ENCODE measurements at places on chromosomes 11 and 22. TPM values are rescaled to one million over a fixed set of nuclear protein-coding genes. Genes with fewer than 3 reads are reported as not detected.

- DNase-seq, result no peak
Measured at GRCh38 chr22:48957987-48958321, 869.7 kb downstream of the BRD1 start.

The UPB1 gene
- polyA plus RNA-seq, result 0.32 TPM

The XKR3 gene
- polyA plus RNA-seq, result not detected

DNA sequence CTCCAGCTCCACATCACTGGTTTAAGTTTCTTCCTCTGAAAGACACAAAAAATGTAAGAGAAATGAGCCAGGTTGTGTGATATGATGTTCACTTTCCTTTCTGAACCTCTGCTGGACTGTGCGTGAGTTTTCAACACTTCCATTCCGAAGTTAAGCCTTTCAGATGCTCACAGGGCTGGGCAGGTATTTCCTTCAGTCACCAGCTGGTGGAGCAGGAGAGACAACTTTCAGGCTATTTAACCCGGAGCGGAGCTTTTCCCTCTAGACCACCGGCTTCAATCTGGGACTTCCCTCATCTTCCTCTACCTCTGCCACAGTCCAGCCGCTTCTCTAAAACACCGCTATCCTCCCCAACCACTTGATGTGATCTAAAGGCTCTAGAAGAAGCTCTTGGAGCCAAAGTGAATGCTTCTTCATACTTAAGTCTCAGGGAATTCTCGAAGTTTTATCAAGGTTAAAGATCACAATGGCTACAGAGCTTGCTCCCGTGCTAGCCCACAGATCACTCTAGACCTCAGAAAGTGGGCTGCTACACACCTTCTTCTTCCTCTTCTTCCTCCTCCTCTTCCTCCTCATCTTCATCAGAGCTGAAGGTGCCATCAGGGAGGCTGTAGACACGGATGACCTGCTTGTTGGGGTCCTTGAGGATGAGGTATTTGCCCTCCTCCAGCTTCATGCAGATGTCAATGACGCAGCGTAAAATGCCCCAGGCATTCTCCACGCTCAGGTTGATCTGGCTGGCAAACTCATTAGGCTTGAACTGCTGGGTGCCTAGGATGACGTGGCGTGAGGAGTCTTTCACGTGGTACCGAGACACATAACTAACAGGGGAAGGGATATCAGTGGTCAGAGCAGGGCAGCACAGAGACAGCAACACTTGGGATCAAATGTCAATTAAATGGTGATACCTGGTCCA lies 4.4 kb upstream of the FOXRED2 start:
- DNase-seq, result no peak

The AIFM3 gene
- polyA plus RNA-seq, result 1.5 TPM

DNA sequence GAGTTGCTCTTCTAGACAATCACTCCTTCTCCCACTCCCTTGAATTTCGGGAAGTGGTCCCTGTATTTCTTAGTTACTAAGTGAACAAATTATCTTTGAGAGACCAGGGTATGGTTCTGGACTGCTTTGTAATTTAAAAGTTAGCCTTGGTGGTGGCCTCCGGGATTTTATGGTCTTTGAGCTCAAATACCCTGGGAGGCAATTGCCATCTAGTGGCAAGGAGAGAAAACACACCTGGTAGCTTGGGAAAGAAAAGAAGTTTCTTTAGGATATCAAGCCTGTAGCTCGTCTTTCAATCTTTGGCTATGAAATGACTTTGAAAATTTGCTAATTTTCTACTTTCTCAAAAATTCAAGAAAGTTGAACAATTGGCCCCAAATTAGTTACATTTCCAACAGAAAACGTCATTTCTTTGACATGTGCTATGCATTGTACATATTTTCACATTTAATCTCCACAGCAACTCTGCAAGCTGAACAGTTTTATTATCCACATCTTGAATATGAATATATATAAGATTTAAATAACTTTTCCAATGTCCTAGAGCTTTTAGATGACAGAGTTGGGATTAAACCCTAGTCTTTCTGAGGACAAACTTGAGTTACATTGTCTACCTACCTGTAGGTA lies 39.1 kb downstream of the MMP27 start:
- DNase-seq, result no peak

DNA sequence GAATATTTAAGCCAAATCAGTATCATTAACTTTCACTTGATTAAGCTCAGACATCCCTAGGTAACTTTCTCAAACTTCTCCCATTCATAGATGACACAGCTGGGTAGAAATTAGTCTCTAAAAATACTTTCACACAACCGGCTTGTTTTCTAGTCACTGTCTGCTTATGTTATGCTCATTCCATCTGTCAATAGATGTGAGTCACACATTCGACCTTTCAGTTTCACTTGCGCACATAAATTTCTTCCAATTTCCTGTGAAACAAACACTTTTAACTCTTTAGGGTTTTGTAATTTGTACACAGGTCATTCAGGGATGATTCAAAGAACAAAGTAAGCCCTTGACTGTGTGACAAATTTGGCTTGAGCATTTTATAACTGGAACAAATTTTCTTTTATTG lies 723.0 kb downstream of the KCNA4 start:
- no peak for DNase-seq

- DNase-seq, result no peak
Measured at GRCh38 chr22:36587289-36588154, 58.6 kb upstream of the EIF3D start.

The JHY gene
- 0.41 TPM for polyA plus RNA-seq

All from heart right ventricle (tissue), 16 donors.